ENCODE measurements at places on chromosomes 2 and 18.

GRCh38 chr2:12265646-12266045 lies 451.1 kb upstream of the TRIB2 start:
- DNase-seq: no peak

DNA sequence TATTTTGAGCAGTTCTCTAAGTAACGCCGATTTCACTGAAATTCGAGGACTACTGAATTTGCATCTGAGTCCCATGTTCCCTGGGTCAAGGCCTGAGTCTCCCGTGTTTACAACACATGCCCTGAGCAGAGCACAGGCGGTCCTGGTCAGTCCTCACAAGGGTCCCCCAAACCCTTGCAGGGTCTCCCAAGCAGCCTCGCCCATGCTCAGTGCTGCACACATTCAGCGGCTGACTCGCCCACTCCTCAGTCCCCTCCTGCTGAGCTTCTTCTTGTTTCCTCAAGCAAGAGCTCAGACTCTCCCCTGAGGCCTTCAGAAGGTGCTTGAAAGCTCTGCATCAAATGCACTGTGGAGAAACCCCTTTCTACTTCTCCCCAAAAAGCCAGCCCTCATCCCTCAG lies 114.6 kb downstream of the INHBB start:
- DNase-seq: no peak

DNA sequence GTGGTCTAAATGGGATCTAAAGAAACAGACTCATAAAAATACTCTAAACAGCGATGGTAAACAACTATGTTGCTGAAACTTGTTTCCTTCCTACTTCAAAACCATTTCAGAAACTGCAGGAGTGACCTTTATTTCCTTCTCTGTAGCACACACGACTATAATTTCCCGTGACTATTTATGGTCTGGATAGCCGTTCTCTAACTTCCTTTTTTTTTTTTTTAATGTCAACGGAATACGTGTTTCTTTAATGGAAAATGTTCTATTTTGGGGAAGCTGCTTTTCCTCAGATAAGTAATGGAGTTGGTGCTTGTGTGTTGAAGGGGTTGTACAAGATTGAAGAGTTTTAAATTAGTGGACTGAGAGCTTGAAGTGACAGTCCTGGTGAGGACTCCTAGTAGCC lies 224.1 kb downstream of the PHLPP1 start:
- DNase-seq: no peak

DNA sequence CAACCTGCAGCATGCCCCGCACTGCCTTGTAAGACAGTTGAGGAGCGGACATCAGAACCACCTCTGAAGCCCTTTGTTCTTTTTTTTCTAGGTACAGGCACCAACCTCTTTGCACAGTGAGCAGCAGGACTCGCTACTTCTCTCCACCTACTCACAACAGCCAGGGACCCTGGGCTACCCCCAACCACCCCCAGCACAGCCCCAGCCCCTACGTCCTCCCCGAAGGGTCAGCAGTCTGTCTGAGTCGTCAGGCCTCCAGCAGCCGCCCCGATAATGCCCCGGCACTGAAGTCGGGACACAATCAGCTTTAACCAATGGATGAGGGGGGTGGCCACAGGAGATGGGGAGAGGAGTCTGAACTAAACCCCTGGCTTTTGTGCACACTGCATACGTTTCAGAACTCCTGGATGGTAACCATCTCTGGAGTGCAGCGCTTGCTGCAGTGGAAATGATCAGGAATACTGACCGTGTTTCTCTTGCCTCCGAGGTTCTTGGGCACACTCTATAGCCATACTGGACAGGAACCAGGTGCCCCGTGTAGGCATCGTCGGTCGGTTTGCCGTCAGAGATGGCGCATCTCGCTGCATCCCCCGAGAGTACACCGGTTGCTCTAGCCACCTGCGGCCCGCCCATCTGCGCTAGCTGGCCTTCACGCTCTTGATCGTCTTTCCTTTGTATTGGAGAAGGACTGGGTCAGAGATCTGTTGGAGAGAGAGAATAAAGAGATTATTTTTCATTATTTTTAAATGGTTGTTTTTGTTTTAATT lies 6.6 kb upstream of the RPL31 start:
- no peak for DNase-seq

DNA sequence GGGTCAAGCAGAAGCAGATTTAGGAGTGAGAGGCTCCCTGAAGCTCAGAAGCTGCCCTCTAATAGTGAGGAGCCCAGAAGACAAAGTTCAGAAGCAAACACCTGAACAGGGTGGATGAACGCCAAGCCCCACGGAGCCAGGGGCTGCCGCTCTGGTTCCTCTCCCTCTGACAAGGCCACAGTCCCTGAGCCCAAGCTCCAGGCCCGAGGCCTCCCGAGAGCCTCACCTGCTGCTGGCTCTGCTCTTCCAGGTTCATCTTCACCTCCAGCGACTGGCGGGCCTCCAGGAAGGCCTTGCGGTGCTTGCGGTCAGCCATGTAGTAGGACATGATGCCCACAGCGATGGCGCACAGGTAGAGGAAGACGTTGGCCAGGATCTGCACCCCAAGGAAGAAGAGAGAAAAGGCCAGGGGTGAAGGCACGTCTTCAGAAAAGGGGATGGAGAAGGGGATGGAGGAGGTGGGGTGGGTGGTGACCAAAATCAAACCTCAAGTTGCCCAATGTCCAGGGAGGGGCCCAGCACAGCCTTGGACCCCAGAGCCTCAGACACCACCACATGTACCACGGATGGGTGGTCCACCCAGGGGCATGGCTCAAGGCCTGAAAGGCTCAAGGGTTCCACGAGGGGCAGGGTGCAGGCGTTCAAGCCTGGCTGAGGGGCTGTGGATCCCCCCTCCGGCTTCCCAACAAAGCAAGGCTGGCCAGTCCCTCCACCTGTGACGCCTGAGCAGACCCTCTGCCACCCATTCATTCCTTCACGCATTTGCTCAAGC lies 47.5 kb downstream of the ADCY3 start:
- DNase-seq: no peak
